HFF-Myc (cell line): ENCODE measurements at places on chromosomes 6 and 20.

GRCh38 chr20:63574829-63575743, 1.0 kb upstream of the HELZ2 start:
- no peak for DNase-seq

DNA sequence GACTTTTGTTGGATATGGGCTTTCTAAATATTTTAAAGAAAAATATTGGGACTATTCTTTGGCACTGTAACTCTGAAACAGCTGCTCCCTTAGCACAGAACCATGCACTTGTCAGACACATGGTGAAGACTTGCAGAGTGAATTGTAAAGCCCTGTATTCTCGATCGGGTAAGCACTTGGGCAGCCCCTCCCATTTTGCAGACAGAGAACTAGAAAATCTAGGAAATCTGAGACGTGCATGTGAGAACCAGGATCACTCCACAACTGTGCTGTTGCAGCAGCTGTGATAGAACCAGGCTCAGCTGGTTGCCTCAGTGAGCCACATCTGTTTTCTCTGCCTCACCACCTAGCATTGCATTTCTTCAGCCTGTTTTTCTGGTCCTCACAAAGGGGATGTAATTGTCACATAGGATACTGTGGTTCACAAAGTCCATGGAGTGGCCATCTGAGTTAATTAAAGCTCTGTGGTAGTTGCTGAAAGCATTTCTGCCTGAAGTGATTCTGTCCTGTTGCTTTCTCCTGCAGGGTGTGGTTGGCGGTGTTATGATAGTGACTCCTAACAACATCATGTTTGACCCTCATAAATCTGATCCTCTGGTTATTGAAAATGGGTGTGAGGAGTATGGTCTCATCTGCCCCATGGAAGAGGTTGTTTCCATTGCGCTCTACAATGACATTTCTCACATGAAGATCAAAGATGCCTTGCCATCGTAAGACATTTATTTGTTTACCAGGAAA, 71.8 kb upstream of the HINT3 start:
- no peak for DNase-seq

DNA sequence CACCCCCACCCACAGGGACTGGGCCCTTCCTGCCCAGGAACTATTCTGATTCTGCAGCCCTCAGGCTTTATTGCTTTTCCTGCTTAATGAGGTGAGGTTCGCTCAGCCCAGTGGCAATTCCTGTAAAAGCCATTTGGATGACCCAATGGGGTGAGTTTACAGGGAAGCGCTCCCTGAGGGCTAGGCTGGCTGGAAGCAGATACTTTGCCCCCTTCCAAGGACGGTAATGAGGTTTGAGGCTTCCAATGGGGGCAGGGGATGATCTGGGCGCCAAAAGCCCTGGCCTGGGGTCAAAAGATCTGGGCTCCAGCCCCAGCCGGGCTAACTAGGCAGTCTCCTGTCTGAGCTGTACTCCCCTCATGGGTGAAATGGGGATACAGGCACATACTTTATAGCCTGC, 41.8 kb downstream of the RIPOR3 start:
- no peak for DNase-seq

GRCh38 chr20:19301142-19301541, 88.7 kb downstream of the SLC24A3 start:
- no peak for DNase-seq

DNA sequence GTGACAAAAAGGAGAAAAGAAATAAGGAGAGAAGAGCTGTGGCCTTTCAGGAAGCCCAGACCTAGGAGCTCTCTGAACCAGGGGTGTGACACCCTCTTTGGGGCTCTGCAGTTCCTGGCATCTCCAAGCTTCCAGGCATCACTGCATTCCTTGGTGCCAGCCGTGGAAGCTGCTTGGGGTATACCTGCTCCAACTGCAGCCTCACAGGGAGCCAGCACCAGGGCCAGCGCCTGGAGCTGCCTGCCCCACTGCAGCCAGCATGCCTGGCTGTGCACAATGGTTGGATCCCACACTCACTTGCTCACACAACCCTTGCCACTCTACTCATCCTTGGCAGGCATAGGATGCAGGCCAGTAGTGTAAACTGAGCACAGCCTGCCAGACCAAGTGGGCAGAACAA, 242.1 kb upstream of the GJE1 start:
- DNase-seq: no peak

DNA sequence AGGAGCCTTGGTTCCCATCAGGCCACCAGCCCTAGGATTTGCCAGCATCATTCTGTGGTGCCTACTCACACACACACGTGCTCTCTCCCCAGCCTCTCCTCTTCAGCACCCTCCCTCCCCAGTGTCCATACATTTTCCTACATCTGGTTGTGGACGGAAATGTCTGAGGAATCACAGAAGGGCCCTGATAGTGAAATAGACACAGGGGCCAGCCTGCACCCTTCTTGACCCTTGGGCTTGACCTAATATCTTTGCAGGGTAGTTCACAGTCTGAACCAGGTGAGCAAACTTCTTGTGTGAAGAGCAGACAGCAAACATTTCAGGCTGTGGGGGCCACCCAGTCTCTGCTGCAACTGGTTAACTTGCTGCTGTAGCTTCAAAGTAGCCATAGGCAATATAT, 108.5 kb upstream of the NXT1 start:
- DNase-seq: no peak

DNA sequence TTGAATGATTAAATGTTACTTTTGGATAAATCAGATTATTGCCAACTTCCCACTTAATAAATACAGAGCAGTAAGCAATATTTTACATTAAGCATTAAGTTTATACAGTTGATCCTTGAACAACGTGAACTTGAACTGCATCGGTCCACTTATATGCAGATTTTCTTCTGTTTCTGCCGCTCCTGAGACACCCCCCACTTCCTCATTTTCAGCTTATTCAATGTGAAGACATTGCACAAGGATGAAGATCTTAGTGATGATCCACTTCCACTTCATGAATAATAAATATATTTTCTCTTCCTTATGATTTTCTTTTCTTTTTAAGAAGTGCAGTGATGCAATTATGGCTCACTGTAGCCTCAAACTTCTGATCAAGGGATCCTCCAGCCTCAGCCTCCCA, 167.2 kb downstream of the LINC00237 start:
- DNase-seq: no peak
